Camera-type eye (tissue), 1 donor: ENCODE measurements at places on chromosomes 12 and 14. TPM values are rescaled to one million over a fixed set of nuclear protein-coding genes. Genes with fewer than 3 reads are reported as not detected.

ZDHHC22 gene
- 5.6 TPM for total RNA-seq

SMIM41 gene
- not detected for total RNA-seq

CELA1 gene
- total RNA-seq: not detected

SIX4 gene
- 9.4 TPM for total RNA-seq

CPNE6 gene
- 5.9 TPM for total RNA-seq

IL26 gene
- not detected for total RNA-seq

KICS2 gene
- total RNA-seq: 9.1 TPM

CD9 gene
- 89.8 TPM for total RNA-seq

SLC5A8 gene
- total RNA-seq: 1.9 TPM

RNU4-1 gene
- total RNA-seq: under 0.01 TPM

TMEM30B gene
- total RNA-seq: 6.3 TPM

SELPLG gene
- 2.9 TPM for total RNA-seq

CLEC12A gene
- 3.4 TPM for total RNA-seq

ARL6IP4 gene
- 62.0 TPM for total RNA-seq

FRMD6 gene
- total RNA-seq: 77.0 TPM

ANO4 gene
- total RNA-seq: 3.1 TPM

MDP1 gene
- total RNA-seq: 20.5 TPM
